ENCODE measurements at places on chromosomes 2 and 18. TPM values are rescaled to one million over a fixed set of nuclear protein-coding genes. Genes with fewer than 3 reads are reported as not detected.

DNA sequence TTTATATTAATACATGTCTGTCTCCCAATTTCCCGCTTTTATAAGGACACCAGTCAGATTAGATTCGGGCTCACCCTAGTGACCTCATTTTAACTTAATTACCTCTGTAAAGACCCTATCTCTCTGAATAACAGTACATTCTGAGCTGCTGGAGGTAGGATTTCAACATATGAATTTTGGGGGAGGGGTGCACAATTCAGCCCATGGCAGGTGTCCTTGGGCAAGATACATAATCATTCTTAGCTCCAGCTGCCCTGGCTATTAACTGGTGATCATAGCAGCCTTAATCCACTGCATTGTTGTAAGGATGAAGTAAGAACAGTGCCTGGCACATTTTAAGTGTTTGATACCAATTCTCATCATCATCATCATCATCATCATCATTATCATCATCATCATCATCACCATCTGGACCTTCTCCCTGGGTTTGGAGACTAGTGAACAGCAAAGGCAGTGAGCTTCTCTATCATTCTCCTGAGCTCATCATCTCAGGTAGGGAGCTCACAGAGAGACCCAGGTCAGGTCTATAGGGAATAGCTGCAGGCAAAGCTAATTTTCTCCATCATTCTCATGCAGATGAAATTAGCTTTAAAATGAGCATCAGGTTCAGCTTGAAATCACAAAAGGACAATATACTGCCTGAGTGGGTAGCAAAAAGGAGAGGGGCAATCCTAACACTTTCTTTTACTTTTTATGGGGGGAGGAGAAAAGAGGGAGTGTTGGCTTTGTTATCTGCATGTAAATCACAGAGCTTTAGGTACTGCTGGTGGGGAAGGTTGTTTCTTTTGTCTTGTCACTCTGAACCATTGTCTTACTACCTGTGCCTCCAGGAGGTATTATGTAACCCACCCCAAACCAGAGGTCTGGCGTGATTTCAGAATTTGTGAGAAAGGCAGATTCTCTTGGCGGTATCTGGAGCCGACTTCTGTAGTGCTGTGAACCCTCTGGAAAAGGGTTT, 125.5 kb upstream of the SPRED2 start:
- DNase-seq = no peak

- DNase-seq = peak; percentile 84
Observed at GRCh38 chr2:231666171-231667095, 41.9 kb upstream of the PTMA start.

GRCh38 chr2:67656875-67657274, 259.7 kb downstream of the ETAA1 start:
- DNase-seq = no peak

- no peak for DNase-seq
Observed at GRCh38 chr18:31426021-31426420, 21.5 kb upstream of the DSG3 start.

NOL4 gene
- not detected for polyA plus RNA-seq

Data from hindlimb muscle (tissue), 1 donor.